ENCODE measurements at places on chromosomes 7 and 10.

DNA sequence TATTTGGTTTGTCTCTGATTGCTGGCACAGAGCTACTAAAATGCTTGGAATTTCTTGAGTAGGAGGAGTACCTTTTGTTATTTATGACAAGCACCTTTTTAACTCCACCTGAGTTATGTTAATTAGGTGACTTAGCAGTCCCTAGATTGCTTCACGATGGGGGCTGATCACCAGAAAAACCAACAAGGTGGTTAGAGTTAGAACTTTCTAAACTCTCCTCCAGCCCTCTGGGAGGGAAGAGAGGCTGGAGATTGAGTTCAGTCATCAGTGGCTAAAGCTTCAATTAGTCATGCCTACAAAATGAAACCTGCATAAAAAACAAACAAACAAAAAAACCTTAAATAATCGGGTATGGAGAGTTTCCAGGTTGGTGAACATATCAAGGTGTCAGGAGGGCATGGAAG lies 23.6 kb upstream of the ING3 start:
- DNase-seq: no peak

GRCh38 chr7:2980401-2981102 lies 63.1 kb downstream of the CARD11 start:
- no peak for DNase-seq

DNA sequence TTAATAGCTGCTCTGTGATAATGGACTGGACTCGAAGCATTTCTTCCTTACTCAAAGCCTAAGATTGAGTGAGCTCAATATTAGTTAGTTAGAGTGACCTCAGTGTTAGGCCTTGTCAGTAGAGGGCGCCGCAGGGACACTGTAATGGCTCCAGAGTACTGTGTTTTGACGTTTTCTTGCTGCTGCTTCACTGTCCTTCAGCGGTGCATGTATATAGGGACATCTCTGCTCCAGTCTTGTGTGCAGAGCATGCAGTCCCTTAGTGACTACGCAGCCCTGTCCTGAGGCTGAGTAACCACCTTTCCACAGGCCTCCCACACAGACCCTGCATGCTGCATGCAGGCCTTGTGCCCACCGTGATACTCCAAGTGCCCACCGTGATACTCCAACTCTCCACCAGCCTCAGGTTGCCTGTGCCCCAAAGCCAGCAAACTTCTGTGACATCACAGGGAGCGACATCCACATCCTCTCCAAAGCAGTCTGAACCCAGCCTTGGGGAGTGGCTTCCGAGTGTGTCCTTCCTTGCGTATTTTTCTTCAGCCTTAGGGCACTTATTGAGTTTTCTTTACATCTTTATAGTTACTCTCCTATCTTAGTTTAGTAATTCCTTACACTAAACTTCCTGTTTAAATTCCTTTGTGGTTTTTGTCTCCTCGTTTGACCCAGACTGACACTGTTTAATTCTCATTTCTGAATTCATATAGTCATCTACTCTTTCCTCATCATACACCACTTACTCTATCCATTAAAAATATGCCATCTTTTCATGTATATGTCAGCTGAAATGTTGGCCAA lies 118.2 kb downstream of the JAZF1 start:
- DNase-seq: peak; percentile 35

DNA sequence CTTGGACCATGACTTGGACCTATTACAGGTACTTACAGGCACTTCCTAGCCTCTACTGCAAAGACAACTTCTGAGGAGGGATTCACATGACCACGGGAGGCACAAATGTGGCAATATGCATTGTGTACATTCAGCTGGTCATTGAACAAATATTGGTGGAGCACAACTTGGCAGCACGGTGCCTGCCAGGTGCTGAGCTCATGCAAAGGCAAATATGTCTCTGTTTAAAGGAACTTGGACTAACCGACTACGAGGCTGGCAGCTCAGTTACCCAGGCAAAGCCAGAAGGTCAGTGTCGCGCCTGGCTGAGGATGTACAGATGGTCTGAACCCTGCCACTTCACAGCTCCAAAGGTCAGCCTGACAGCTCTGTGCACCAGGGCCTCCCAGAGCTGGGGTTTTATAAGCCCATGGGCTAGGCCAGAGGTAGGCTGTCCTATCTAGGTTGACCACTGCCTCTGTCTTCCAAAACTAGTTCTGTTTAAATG lies 6.1 kb downstream of the DENND11 start:
- DNase-seq: no peak

GRCh38 chr7:138982204-138982623 lies 1.0 kb upstream of the KIAA1549 start:
- DNase-seq: no peak

DNA sequence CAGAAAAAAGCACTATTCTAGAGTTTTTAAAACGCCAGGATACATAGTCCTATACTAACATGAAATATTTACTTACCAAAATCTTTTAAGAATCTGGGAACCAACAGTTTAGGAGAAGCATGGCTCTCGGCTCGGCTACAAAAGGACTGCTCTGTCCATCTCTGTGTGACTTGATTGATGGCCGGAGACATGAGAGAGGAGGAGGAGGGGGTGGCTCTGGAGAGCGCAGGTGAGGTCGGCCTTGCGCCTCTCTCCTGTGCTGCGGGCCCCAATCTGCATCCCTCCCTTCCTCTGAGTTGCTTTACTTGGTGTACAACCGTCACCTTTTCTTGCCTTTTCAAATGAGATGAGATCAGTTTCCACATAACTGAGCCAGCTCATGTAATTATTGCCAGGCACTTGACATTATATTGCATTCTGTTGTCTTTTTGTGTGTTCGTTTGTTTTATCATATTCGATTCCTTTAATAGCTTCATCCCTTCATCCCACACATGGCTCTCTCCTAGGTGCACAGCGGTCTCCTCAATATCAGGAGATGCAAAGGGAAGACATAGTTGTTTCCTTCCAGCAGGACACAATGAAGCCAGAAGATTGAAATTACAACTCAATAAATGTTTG lies 87.8 kb upstream of the KLF6 start:
- no peak for DNase-seq

GRCh38 chr7:24963218-24963617 lies 16.8 kb downstream of the OSBPL3 start:
- peak; percentile 26 for DNase-seq

DNA sequence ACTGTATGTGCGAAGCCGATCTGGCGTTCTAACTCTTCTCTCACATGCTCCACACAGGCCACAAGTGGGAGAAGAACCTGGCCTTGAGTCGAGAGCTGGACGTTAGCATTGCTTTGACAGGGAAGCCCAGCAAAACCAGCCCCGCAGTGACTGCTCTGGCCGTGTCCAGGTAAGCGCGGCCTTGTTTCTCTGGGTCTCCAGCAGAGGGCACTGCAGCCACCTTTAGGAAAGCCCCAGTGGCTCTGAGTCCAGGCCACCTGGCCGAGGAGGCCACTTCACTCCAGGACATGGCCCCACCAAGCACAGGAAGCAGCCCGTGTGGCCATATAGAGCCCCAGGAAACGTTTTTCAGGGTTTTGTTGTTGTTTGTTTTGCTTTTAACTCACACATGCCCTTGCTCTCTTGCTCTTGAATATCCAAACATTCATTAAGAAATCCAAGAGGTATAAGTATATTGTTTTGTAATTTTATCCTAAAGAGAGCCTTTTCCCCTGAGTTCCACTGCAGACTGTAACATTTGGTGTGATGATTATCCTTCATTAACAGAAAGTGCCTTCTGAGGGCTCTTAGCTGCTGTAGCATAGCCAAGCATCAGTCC lies 41.8 kb upstream of the LRRC18 start:
- peak; percentile 6 for DNase-seq

- DNase-seq: no peak
Measured at GRCh38 chr7:42024537-42024936, 212.5 kb downstream of the GLI3 start.

GRCh38 chr10:131838966-131839742 lies 61.7 kb upstream of the PPP2R2D start:
- no peak for DNase-seq

GRCh38 chr7:114825423-114825951 lies 96.4 kb upstream of the MDFIC start:
- DNase-seq: peak; percentile 4

DNA sequence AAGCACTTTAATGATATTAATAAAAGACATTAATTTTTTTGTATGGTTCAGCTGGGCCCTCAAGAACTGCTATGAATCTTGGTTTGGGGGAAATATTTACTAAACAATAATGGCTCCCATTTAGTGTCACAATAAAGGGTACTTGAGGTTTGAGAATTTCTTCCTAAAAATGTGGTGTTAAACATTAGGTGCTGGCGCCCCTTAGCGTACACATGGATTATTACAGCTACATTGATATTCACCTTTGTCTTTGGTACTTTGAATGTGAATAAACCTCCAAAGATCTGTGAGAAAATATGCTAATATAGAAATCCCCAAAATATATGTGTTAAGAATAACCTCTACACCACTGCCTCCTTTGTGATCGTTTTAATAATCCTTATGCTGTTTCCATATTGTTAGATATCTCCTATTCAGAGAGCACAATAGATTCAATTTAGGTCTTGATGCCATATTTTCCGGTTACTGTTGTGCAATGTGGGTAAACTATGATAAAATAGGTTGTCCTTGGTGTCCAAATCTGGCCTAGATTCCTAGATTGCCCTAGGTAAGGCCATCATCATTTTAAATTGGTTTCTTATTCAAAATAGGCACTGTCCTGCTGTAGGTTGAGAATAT lies 161.8 kb upstream of the CACNA2D1 start:
- DNase-seq: no peak

DNA sequence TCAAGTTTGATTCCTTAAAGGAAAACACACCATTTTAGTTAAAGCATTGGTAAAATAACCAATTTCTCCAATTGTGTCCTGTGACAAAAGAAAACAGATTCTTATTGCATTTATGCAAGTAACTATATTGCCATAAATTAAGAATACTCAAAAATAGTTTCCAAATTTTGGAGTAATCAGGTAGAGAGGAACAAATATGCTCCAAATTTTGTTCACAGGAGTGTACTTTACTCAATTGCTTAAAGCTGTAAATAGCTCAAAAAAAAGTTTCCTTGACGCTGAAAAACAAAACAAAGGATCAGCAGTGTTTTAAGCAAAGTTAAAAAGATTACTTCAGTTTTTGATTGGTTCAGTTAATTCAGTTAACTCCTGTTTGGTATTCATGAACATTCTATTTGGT lies 52.2 kb upstream of the INHBA start:
- no peak for DNase-seq

- DNase-seq: no peak
Measured at GRCh38 chr7:142248-142941, 50.0 kb upstream of the FAM20C start.

GRCh38 chr7:70735313-70735712 lies 396.6 kb upstream of the GALNT17 start:
- DNase-seq: no peak

- no peak for DNase-seq
Measured at GRCh38 chr10:73887294-73888039, 13.1 kb upstream of the CAMK2G start.

DNA sequence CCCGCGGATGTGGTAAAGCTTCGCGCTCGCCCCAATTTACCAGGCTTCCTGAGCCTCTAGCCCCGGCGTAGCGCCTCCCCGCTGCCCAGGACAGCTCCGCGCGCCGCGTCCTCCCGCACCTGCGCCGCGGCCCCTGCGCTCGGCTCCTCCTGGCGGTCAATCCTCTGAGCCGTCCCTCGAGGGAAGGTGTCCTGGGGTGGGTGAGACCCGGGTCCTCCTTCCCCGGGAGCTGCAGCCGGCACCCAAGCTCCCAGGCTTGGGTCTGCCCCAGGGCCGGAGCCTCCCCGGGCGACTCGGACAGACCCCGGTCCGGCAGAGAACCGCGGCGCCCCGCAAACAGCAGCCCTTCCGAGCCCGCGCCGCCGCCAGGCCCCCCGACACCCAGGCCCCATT lies 512 bp downstream of the OSBPL3 start:
- DNase-seq: peak; percentile 78

DNA sequence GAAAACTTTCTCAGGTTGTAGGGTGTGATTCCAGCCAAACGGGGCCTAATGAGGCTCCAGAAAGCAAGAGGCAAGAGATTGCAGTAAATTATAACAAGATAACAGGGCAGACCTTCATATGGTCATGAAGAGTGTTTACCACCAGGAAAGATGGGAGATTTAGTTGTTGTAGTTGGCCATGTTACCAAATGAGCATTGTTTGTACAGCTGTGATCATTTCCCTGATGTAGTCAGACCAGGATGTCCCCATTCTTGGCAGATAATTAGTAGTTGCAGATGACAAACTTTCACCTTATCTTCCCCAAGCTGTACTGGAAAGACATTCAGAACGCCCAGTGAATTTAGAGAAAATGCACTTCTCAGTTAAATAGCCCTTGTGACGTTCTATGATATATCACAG lies 630.8 kb downstream of the ANKRD7 start:
- no peak for DNase-seq

DNA sequence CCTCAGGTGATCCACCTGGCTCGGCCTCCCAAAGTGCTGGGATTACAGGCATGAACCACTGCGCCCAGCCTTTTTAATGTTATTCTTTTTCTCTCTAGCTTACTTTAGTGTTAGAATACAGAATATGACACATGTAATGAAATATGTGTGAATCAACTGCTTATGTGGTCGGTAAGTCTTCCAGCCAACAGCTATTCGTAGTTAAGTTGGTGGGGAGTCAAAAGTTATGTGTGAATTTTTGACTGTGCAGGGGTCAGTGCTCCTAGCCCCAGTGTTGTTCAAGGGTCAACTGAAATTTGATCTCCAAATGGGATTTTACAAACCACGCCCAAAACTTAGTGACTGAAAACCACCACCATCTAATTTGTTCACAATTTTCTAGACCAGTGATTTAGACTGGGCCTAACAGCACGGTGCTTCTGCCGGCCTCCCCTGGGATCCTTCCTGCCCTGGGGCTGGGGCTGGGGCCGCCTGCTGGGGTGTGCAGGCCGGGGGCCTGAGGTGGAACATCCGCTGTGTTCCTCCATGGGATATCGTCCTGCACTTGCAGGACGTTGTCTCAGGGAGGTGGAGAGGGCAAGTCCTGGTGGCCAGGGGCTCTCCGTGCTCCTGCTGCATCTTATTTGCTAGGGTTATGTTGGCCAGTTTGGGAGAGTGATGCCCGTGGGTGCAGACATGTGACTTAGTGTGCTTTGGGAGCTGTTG lies 24.5 kb upstream of the GRB10 start:
- DNase-seq: no peak

- no peak for DNase-seq
Measured at GRCh38 chr7:24894429-24895221, 85.4 kb downstream of the OSBPL3 start.

DNA sequence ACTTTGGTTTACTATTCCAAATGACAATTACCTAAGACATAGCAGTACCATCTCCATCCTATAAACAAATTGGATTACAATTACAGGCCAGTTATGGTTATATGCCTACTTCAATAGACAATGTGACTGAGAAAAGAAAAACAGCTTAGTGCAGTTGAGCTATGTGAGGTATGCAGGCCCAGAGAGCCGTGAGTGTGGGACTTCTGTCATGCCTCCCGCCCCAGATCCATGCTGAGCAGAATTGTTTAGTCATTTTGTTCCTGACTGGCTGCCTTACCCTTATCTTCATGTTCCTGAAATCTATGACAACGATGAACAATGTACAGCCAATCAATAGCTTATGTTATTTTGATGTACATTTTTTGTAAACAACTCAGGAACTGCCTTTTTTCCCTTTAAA lies 21.7 kb downstream of the LARP4B start:
- no peak for DNase-seq

- DNase-seq: no peak
Measured at GRCh38 chr7:102072636-102073209, 213.9 kb upstream of the SH2B2 start.

GRCh38 chr7:20329389-20330238 lies 1.1 kb upstream of the ITGB8 start:
- no peak for DNase-seq

GRCh38 chr7:1052031-1052818 lies 7.9 kb downstream of the GPR146 start:
- no peak for DNase-seq

Data from CD4-positive, alpha-beta T cell treated with Interleukin-15 for 4 hours (primary cell).